ENCODE measurements at places on chromosomes 16 and 17.

GRCh38 chr16:68090533-68090932 is 5.4 kb downstream of the NFATC3 start:
- no peak for DNase-seq

- no peak for DNase-seq
Measured at GRCh38 chr17:50468304-50469207, at the start of gene CHAD. TSS of gene CHAD (minus strand) at chr17:50468880. CDS start at chr17:50468813, 67 bp downstream.

DNA sequence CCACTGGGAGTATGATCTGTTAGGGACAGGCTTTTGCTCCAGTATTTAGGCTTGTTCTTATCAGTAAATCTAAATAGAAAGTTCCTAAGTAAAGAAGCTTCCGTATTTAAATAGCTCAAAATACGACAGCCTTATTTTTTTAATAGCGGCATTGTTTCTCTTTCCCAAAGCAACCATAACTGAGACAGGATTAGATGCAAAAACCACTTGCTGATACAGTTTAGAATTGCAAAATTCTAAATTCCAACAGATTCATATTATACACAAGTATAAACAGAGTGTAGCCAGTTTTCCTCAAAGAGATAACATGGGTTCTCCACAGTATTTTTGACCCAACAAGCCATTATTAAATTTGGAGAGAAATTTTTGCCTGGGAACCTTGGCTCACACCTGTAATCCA is 276.7 kb downstream of the FTO start:
- no peak for DNase-seq

- no peak for DNase-seq
Measured at GRCh38 chr16:67653789-67654402, 6.2 kb downstream of the ACD start.

DNA sequence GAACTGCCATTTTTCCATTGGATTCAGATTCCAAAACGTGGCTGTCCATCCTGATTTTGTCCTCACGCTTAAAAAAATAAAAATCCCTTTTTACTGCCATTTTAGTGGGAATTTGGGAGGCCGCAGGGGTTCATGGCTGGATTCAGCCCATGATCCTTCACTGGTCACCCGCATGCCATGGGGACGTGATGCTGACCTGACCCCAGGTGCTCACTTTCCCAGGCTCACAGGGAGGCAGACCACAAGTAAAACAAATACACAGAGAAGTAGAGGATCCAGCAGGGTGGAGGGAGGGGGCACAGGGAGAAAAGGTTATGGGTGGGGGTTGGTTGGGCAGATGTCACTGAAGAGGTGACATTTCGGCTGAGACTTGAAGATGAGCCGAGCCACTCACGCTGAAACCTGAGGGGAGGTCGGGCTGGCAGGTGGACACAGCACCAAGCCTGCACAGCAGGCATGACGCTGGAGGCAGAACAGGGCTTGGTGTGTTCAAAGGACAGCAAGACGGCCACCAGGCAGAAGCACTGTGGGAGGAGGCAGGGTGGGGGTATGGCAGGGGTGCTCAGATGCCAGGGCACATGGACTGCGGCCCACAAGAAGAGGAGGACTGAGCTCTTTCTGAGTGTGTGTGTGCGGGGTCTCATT is 10.7 kb downstream of the COX4I1 start:
- DNase-seq: no peak

- no peak for DNase-seq
Measured at GRCh38 chr17:7398612-7399011, 4.3 kb upstream of the PLSCR3 start.

DNA sequence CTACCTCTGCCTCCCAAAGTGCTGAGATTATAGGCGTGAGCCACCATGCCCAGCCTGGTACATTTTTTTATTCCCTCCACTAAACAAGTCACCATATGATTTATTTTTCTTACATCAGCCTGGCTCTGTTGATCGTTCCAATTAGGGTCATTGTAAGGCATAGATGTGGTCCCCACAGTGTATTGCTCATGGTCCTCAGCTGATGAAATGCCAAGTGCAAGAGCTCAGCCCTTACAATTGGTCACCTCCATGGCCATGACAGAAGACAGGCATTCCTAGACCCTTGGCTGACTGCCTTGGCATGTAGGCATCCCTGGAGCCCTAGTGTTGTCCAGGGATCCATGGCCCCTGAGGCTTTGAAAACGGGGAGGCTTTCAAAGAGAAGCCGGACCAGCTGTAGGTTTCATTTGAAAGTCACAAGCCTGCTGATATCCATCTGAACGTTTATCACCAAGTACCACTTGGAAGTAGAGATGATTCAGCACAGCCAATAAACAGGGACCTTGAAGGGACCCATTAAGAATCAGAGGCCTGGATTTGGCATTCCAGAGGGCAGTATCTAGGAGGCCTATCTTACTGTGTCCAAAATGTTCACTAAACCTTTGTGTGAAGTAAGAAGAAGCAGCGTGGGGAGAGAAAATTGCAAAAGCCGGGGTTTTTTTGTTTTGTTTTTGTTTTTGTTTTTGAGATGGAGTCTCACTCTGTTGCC is 20.6 kb upstream of the PRKCA start:
- no peak for DNase-seq

DNA sequence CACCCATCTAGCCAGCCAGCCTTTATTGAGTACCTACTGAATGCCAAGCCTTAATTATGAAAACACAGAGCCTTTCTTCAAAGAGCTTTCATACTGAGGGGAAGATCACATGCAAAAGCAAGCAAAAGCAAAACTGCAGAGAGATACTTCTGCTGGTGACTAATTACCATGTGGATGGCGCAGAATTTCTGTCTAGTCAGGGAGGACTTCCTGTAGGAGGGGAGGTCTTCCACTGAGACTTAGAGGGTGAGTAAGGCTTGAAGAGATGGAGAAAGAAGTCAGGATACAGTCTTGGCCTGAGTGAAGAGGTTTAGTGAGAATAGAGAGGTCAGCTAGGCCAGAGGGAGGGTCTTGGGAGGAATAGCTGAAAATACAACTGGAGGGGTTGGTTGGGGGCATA is 53.9 kb upstream of the CCL2 start:
- no peak for DNase-seq

DNA sequence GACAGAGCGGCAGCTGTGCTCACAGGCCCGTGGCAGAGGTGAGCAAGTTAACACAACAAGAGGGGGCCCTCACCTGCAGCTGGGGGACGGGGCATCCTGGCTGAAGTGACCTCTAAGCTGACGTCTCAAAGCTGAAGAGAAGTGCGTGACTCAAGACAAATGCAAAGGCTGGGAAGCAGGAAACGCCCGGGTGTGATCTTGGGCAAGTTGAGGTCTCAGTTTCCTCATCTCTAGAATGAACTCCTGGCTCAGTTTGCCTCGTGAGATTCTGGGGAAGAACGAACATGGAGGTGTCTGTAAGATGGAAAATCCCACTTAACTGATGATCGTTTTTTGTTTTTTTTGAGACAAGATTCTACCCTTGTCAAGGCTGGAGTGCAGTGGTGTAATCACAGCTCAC is 40.1 kb upstream of the C1QL1 start:
- DNase-seq: no peak

- no peak for DNase-seq
Measured at GRCh38 chr16:57803134-57803990, 1.1 kb upstream of the KIFC3 start.

DNA sequence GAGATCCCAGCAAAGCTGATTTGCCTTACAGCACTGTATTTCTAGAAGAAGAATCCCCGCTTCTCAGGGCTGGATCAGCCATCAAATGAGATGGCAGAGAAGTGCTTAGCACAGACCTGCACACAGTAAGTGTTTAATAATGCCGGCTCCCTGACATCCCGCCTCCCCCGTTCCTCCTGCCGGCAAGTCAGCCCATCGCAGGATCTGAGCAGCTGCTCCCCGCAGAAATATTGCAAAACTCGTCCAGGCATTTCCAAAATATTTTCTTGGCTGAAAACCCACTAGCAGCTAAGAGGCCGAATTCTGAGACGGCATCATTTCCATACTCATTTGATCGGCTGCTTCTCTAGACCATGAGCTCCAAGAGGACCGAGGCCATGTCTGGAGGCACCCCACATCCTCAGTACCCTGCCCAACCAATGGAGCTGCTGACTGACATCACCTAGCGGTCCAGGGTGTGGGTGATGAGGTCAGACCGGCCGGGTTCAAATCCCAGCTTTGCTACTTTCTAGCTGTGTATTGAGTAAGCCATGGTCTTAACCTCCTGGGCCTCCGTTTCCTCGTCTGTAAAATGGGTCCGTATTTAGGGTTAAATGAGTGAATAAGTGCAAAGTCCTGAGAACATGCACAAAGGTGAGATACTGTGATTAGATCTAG is 251.5 kb downstream of the KATNIP start:
- no peak for DNase-seq

- DNase-seq: no peak
Measured at GRCh38 chr17:75272848-75273184, 1.8 kb upstream of the MIF4GD start.

- no peak for DNase-seq
Measured at GRCh38 chr17:78121801-78122215, 6.7 kb downstream of the TMC6 start.

GRCh38 chr16:86244936-86245335 is 265.4 kb upstream of the FOXF1 start:
- no peak for DNase-seq

DNA sequence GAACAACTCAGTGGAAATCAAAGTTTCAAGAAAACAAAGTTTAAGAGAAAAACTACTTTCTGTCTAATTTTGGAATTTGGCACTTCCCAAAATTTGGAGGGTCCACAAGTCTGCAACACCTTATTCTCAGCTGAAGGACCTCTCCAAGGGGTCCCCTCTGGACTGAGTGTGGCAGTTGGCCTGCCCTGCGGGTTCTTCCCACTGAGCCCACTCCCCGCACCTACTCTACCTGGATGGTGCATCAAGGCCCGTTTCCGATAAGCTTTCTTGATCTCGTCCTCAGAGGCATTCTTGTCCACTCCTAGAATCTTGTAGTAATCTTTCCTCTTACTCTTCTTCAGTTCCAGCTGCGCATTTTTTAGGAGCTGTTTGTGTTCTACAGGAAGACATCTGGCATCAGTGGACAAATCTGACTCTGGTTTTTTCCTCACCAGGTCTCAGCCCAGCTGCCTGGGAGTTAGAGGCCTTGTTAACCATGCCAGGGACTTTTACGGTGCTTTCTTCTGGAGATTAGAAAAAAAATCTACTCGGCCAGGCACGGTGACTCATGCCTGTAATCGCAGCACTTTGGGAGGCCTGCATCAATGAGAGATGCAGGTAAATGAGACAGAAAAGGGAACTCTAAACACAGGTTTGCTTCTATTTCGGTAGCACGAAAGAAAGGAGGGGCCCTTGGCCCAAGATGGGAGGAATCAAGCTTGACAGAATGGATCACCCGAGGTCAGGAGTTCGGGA is 15.6 kb downstream of the CNP start:
- no peak for DNase-seq

DNA sequence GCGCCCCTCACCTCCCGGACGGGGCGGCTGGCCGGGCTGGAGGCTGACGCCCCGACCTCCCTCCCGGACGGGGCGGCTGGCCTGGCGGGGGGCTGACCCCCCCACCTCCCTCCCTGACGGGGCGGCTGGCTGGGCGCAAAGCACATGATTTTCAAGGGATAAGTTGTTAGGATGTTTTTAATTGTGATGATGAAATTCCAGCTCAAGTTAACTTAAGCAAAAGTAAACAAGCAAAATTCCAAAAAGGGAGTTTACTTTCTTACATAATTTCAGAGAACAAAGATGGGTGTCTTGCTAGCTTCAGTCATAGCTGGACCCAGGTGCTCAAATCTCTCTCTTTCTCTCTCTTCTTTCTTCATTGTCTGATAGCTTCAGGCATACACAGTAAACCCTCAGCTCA is 33.6 kb upstream of the MED9 start:
- no peak for DNase-seq

DNA sequence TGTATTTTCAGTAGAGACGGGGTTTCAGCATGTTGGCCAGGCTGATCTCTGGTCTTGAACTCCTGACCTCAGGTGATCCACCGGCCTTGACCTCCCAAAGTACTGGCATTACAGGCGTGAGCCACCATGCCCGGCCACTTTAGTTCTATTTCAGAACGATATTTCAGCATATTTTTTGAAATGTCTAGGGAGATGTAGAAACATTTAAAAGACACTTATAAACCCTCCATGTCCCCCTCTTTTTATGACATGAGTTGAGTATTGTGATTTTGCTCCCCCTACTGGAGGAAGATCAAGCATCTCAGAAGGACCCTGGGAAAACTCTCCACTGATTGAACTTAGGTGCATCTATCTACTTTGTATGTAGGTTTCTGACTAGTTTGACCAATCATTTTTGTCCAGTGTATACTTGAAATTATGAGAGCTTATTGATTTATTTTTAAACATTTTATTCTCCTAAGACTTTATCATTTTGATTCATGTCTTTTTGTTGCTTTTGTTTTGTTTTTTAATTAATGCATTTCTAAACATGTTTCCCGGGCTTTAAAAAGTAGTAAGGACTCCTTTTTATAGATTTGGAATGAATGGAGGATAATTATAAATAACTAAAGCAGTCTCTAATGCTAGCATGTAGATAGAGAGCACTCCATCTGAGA is 105.1 kb downstream of the CHD9 start:
- DNase-seq: peak; percentile 12

DNA sequence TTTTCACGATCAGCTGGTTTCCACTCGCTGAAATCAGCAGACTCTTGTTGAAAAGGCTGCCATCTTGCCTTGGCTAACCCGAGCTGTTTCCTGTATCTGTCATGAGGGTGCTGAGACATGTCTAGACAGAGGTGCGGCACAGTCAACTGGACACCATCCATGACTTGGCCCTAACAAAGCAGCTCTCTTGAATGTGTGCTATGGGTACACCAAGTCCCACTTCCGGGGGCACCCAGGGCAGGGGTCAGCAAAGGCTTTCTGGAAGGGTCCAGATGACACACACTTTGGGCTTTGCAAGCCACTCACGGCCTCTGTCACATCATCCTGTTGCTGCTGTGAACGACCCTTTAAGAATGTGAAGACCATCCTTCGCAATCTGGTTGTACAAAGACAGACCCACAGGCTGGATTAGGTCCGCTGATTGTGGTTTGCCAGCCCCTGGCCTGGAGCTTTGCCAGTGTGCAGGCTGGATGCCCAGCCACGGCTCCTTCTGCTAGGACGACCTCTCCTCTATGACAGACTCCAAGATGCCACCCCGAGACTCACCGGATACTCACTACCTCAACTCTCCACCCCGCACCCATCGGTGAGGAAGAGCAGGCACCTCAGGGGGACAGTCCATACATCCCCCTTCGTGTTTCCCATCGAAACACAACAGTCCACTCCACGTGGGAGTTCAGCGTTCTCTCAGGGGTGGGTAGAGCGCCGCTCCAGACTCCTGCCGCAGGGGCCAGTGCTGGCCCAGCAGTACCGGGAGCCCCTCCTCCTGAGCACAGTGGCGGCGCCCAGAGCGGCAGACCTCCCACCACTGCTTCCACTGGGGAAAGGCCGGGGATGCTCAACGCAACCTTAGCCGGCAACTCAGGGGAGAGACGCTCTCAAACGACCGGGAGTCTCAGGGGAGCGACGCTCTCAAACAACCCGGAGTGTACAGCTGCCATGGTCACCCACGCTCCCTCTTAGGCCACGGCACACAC is 123.5 kb downstream of the ANKRD11 start:
- DNase-seq: no peak
